Pancreas (tissue), 10 donors: ENCODE measurements at places on chromosomes 16 and 17.

DNA sequence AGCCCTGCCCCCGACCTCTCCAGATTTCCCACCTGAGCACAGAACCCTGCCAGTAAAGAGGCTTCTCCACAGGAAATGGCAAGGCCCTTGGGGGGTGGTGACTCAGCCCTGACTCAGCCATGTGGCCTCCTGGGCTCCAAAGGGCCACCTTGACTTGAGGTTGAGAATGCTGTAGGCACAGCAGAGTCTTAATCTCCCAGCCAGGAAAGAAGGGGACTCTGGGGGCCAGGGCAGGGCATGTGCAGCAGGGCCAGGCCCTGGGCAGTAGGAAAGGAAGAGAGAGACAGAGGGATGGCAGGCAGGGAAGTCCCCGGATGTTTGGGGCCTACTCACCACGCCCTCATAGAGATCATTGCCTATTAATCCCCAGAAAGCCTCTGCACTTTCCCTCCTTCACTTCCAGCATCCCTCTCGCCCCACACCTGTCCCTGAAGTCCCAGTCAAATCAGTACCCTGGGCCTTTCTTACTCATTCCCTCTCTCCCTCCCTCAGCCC, 4.8 kb upstream of the ITGA3 start:
- DNase-seq: no peak

DNA sequence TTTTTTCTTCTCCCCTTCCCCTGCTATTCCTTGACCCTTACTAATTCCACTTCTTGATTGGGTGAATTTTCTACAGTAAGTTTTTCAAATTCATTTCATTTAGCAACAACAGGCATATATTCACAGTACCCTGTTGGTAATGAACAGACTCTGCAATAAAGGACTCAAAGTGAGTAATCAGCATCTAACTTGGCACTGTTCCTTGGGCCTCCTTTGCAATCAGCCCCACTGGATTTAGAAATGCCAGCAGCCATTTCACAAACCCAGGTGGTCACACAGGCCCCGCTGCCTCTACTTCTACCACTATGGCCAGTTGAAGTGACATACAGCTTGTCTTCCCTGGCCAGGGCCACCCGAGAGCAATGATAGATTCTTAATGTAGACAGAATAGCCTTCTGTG, 113.8 kb downstream of the CYB561 start:
- DNase-seq: no peak

DNA sequence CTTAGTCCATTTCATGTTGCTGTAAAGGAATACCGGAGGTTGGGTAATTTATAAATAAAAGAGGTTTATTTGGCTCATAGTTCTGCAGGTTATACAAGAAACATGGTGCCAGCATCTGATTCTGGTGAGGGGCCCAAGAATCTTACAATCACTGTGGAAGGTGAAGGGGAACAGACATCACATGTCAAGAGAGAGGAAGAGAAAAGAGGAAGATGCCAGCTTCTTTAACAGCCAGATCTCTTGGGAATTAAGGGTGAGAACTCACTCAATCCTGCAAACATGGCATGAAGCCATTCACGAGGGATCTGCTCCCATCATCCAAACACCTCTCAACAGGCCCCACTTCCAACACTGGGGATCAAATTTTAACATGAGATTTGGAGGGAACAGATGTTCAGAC, 49.5 kb downstream of the BMERB1 start:
- DNase-seq: no peak

GRCh38 chr17:79023886-79024771, at the start of gene C1QTNF1:
Gene C1QTNF1 (plus strand): TSS chr17:79024169. CDS start chr17:79043969, 19,800 bp downstream.
- DNase-seq: no peak

- no peak for DNase-seq
Measured at GRCh38 chr16:726188-726437, 130 bp downstream of the CCDC78 start.

DNA sequence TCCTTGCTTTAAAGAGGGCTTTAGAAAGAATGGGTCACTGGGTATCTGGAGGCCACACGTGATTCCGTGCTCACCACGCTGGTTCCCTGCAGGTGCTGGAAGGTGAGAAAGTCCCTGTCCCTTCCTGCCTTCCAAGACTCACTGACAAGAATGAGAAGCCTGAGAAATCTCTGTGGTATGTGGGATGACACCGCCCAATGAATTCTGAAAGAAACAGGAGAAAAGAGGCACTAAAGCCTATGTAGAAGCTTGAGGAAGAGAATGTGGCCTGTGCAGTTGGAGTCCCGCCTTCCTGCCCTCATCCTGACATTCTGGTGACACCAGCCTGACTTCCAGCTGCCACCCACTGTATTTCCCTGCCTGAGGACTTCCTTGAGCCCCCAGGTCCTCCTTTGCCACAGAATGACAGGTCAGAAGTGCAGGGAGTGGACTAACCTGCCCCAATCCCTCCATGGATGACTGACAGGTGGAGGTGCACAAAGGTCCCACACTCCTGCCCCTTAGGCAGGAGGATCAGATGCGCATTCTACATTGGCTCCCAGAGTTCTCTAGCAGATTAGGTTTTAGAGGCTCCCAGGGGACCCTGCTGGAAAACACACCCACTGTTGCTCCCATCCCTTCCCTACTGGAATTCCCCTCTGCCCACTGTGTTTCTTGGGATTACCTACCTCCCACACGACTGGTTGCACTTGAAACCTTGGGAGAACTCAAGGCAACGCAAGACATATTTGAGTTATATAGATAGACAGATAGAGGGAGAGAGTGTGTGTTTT, 38.6 kb upstream of the TENT4B start:
- DNase-seq: no peak

- DNase-seq: no peak
Measured at GRCh38 chr17:68613739-68614298, 12.7 kb upstream of the FAM20A start.

GRCh38 chr17:82332669-82333278, 792 bp downstream of the SECTM1 start:
- DNase-seq: peak; percentile 80

GRCh38 chr16:72066747-72067146, 3.7 kb downstream of the HPR start:
- DNase-seq: peak; percentile 17
